ENCODE measurements at places on chromosomes 12 and 14.

DNA sequence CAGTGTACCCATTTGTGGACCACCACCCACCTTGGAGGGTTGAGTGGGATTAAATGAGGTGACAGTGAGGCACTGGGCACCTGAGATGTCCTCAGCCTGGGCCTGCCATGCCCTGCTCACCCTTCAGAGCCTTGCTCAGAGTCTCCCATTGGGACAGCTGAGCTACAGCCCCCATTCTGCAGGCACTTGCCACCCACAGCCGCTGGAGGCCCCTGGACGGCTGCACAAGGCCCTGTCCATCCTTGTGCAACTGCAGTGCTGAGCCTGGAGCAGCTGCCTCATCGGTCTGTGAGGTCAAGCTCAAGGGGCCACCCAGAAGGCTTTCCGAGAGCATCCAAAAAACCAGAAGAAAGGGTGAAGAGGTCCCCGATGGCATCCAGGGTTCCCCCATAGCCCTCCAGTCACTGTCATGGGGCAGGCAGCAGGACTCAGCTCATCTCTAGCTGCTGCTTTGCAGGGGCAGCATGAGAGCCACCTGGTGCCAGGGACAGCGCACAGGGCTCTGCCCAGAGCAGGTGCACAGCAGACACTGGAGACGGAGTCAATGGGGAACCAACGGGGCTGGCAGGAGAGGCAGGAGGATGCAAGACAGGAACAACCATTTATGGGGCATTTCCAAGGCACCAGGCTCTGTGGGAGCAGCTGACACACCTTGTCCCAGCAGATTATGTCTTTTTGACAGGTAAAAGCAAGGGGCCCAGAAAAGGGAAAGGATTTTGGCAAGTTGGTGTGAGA, 84.6 kb downstream of the ARL6IP4 start:
- DNase-seq, result no peak

DNA sequence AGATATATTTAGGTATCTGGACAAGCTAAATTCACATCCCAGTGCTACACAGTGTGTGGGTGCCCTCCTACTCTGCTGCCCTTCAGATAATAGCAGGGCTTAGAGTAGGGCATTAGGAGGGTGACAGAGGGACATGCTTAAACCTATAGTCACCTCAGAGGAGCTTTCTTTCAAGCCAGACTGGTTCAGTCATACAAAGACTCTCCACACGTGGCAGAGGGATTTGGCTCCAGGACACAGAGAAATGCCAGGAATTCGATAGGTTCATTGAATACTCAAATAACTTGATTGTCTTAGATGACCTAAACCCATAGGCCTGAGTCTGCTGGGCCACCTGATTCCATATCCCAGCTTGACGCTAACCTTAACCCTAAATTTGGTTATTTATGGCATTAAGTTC, 163.5 kb downstream of the TPH2 start:
- no peak for DNase-seq

- DNase-seq, result no peak
Measured at GRCh38 chr14:91170504-91171121, 56.7 kb downstream of the DGLUCY start.

GRCh38 chr12:10891937-10892336, 7.9 kb upstream of the PRH1 start:
- DNase-seq, result no peak

DNA sequence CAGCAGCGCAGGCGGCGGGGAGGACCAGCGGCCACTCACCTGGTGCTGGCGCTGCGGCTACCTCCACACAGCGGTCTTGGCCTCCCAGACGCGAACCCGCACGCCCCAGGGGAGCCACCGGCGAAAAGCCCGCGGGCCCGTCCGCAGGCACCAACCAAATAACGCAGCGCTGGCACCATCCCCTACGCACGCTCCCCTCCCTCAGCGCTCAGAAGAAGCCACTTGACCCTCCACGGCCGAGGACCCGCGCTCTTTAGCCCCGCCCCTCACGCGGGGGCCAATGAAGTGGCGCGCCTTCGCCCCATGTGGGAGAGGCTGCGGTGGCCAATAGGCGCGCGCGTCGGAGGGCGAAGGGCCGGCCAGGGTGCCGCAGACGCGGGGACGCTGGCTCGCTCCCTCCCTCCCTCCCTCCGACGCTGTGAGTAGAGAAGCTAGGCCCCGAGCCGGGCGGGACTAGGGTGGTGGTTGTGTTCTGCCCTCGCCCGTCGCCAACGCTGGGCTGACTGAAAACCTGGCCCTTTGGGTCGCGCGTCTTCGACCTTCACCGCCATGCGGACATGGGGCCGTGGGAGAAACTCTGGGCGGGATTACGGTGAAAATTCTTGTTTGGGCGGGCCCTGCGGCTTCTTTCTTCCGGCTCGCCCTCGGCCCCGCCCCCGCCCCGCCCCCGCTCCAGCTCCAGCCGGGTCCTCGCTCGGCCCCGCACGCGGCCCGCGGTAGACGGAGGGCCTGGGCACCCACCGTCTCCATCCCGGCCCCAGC, at the start of the genes DMAC2L and L2HGDH:
DMAC2L (plus strand) TSS at position 353 of the 762 bp plus-strand sequence. CDS start 9,164 bp downstream, outside the sequence.
L2HGDH (minus strand) TSS at position 258 of the 762 bp plus-strand sequence; CDS start at position 179, 79 bp downstream.
- DNase-seq, result peak; percentile 87

DNA sequence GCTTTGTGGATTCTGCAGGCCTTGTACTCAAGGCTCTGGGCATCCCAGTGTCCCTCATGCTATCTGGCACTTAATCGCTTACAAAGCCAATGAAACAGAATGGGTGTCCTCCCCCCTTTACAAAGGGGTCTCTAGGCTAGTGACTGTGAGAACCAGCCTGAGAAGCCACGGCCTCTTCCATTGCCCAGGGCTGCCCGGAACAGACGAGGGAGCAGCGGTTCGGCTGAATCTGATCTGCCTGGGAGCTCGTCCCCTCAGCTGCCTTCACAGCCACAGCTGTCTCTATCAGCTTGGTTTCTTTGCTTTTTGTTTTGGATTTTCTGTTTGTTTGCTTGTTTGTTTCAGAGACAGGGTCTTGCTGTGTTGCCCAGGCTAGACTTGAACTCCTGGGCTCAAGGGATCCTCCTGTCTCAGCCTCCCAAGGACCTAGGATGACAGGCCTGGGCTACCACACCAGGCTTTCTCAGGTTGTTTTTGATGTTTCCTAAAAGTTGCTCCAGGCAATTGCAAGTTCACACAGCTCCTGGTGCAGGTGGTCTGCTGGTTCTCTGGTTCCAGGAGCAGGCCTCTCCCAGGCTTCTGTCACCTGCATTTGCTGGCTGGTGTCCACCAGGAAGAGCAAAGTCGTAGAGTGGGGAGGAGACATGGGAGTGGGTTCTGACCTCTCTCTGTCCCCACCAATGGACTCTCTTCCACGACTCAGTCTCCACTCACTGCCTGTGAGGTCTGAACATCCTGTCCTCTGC, 10.9 kb upstream of the RIN3 start:
- no peak for DNase-seq

DNA sequence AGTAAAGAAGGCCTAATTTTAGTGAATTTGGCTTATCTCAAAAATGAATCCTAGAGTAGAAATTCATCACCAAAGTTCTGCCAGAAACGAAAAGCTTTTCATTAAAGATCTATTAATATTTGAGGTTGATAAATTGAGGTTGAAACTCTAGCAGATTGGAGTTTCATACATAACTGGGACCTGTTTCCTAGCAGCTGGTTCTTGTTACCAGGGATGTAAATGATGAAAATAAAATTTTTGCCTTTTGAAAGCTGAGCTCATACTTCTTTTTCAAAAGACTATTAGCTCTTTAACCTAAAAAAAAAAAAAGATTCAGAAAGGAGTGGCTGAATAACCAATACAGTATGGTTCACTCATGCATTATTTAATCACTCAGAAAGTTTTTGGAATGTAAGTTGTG, 98.3 kb downstream of the PTGER2 start:
- no peak for DNase-seq

DNA sequence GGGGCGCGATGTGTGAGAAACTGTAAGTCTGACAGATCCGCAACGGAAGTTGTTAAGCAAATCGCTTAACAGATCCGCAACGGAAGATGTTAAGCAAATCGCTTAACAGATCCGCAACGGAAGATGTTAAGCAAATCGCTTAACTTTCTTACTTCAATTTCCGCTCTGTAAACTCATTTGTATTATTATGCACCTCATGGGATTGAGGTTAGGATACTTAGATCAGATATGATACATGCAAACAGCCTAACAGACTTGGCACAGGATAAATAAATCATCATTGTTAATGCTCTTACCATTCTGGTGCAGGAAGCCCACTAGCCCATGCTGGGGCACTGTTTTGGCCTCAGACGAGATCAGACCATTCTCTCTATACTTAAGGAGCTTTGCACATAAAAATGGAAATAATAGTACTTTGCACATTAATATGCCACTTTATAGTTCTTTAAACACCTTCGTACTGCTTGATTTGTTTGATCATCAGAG, 399 bp downstream of the NCAPD2 start:
- DNase-seq, result no peak

GRCh38 chr12:85006206-85006605, 29.9 kb downstream of the TSPAN19 start:
- no peak for DNase-seq

GRCh38 chr14:68065322-68065721, 245.7 kb downstream of the RAD51B start:
- no peak for DNase-seq

DNA sequence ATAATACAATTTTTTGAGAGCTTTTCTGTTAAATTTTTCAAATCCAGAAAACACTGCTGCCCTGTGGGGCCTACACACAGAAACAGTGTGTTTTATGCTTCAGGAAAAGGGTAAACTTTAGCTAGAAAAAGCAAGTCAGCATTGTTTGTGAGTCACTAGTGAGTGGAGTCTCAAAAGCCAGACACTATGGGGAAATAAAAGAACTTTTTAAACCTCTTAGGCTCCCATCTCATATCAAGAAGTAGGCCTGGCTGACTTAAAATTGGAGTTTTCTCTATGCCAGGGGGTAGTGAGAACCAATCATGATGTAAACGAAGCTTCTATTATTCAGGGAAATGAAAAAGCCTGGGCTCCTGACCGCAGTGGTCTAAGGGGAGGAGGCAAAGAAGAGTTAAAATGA, 12.6 kb downstream of the GPR65 start:
- DNase-seq, result no peak

- no peak for DNase-seq
Measured at GRCh38 chr12:6377667-6377994, 2.3 kb upstream of the SCNN1A start.

DNA sequence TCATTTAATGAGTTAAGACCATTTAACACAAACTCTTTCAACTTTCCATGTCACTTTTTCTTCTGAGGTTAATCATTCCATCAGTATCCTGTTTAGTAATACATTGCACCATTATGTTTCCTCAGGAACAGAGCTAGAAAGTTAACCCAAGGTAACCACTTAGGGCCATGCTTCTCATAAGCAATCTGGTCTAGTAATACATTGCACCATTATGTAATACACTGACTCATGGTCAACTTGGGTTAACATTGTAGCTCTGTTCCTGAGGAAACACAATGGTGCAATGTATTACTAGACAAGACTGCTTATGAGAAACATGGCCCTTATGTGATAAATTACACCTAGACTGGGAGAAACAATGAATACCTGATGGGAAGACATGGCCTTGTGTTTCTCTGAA, 21.7 kb downstream of the ERH start:
- no peak for DNase-seq

DNA sequence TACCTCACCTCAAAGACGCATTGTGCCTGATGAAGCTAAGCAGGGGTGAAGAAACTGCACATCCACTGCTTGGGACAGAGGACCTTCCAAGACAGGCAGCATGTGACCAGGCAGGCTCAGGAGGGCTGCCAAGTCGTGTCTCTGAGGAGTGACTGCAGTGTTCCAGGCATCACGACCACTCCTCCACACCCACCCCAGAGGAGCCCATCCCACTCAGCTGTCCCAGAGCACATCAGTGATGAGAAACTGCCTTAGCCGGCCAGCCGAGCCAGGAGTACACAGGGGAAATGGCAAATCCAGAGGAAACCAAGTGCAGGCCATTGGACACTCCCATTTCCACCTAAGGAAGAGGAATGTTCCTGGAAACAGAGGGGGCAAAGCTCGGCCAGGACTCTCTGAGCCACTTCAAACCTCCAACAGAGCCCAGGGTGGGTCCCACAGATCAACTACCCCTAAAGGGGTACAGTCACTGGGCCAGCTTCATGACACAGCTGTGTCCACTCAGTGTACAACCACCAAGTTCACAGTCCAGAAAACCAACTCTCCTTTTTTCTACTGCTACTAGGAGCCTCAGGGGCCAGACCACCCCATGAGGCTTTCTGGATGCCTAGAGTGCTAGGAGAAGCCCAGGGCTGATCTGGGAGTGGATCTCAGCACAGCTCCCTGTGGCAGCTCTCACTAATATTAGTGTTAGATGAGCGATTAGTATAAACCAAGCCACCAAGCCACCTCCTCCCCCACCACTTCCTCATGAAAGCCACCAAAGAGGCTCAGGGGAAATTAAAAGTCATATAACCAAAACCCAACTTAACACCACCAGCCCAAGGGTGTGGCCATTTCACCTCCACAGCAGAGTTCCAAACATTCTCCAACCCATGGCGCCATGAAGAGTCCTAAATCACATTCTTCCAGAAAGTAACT, 15.4 kb downstream of the PXN start:
- DNase-seq, result no peak

- no peak for DNase-seq
Measured at GRCh38 chr14:34012978-34013720, 62.3 kb upstream of the EGLN3 start.

DNA sequence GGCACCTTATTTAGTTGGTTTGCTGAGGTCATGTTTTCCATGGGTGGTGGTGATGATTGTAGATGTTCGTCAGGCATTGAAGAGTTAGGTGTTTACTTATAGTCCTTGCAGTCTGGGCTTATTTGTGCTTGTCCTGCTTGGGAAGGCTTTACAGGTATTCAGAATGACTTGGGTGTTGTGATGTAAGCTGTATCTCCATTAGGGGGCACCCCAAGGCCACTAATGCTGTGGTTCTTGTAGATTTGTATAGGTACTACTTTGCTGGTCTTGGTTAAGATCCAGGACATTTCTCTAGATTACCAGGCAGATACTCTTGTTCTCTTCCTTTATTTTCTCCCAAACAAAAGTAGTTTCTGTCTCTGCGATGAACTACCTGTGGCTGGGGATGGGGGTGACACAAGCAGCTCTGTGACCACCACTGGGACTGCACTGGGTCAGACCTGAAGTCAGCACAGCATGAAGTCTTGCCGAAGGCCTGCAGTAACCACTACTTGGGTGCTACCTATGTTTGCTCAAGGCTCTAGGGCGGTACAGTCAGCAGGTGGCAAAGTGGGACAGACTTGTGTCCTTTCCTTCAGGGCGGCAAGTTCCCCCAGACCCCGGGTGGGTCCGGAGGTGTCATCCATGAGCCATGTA, 35.8 kb upstream of the FBXO33 start:
- no peak for DNase-seq

DNA sequence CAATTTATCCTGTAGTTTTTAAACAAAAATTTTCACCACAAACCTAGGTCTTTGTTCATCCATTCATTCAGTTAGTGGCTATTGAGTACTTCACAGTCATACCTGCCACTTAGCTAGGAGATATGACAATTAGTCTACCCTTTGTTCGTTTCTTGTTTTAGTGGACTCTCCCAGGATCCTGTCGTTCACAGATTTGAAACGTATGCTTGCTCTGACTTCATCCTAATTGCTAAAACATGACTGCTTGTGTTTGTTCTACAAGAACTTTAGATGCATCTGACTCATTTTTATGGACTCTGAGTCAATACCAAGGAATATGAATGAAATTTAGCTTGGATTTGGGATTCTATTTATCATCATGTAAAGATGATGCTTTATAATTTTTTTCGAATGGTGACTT, 69.5 kb downstream of the TBC1D30 start:
- no peak for DNase-seq

GRCh38 chr14:102508774-102509745, 516 bp downstream of the ANKRD9 start:
- no peak for DNase-seq
